Tibial artery (tissue), 4 donors: ENCODE measurements at places on chromosomes 12 and 14.

- DNase-seq: no peak
Measured at GRCh38 chr12:121766290-121767039, 27.0 kb downstream of the RHOF start.

- no peak for DNase-seq
Measured at GRCh38 chr14:88856786-88857366, 32.4 kb downstream of the TTC8 start.

DNA sequence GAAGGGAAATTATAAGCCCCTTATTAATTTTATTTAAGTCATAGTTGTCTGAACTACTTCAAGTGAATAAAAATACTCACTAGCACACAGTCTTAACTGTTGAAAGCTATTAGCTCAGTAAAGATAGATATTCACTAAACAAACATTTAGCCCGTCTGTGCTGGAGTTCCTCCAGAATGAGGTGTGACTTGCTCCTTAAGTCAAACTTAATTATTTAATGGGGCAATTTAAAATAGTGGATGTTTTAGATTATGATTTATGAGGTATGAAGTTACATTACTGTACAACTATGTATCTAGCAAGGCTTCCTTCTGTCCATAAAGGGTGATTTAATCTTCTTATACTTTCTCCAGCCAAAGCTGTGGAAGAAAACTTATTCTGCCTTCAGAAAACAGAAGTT is 414.0 kb upstream of the FLRT2 start:
- no peak for DNase-seq

- DNase-seq: no peak
Measured at GRCh38 chr14:67461341-67461985, 27.1 kb downstream of the TMEM229B start.

- DNase-seq: peak; percentile 82
Measured at GRCh38 chr14:77031759-77032490, 3.4 kb upstream of the IRF2BPL start.

DNA sequence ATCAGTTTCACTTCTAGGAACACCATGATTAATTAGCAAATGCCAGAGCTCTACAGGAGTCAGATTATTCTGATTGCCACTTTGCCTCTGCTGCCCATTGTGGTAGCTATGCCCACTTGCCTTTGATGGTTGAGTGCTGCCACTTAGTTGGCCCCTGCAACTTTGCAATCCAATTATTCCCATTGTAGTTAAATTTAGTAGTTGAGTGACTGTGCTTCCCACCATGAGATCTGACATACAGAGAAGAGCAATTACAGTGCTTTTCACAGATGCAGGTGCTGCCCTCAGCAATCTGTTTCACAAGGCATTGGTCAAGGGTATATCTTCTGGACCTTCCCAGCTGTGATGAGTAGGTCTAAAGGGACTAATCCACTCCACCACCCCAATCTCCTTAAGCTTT is 468.4 kb upstream of the RGS6 start:
- no peak for DNase-seq

GRCh38 chr14:22547313-22547947 is 41.6 kb downstream of the DAD1 start:
- DNase-seq: peak; percentile 82

DNA sequence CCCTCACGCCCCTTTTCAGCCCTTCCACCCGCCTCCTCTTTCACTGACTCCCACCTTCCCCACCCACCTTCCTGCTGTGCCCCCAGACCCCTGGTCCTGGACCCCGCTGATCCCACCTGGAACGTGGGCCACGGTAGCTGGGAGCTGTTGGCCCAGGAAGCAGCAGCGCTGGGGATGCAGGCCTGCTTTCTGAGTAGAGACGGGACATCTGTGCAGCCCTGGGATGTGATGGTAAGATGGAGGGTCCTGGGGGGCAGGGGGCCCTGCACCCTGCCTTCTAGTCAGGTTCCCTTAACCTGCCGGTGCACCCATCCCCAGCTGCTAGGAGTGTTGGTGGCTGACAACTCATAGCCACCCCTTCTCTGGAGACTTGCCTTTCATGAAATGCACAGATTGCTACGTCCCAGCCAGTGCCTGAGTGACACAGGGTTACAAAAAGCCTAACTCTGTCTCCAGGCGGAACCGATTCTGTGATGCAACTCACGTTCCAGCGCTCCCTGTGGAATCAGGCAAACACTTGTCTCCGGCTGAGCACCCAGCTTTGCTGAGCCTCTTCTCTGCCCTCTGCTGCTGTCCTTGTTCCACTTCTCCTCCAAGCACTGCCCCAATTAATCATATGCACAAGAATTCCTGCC is 15.0 kb upstream of the OAS2 start:
- no peak for DNase-seq

GRCh38 chr12:47078733-47079467 is 521 bp upstream of the PCED1B start:
- DNase-seq: no peak

DNA sequence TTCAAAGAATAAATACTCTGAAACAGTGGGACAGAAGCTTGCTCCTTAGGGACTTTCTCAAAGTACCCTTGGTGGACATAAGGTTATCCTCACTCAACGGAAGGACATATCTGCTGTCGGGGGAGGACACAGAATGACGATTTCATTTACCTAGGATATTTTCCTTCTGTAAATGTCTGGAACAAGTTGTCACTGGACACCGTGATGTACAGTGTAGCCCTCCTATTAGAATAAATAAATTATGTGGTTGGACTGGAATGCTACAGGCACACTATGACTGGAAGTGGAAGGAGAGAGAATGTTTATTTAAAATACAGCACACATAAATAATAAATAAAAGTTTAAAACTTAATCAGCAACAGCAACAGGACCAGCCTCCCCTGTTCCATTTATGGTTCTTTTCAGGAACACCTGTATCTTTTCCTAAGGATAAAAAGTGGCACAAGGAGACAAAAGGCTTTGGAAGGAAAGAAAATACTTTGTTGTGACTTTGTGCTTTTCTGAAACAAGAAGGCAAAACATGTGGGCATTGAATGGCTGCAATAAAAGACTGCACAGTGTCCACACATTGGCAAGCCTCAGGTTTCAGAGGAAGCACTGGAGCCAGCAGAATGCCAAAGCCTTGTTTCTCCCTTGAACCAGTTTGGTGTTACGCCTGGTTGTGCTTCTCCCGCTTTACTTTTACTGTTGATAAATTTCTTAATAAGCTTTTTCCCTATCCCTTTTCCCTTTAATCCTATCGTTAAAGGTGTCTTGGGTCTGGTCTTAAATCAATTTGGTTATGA is 36.8 kb downstream of the FGD4 start:
- no peak for DNase-seq

- DNase-seq: no peak
Measured at GRCh38 chr12:78240827-78241226, 410.1 kb downstream of the NAV3 start.

- DNase-seq: no peak
Measured at GRCh38 chr14:63544591-63545299, 1.6 kb upstream of the PPP2R5E start.

DNA sequence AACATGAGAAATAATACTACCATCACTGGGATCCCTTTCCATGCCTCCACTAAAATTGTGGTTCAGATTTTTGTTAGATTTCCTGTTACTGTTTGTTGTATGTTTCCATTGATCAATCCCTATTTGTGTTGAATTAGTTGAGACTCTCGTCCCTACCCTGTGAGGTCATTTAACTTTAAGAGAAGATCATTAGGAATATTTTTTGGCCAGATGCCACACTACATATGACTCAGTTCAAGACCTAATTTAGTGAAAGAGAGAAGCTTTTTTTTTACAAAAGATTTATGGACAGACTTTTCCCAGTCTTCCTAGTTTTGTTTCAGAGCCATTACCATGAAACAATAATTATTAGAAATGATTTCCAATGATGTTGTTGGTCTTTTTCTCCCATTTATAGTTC is 35.5 kb downstream of the CPSF6 start:
- DNase-seq: no peak

DNA sequence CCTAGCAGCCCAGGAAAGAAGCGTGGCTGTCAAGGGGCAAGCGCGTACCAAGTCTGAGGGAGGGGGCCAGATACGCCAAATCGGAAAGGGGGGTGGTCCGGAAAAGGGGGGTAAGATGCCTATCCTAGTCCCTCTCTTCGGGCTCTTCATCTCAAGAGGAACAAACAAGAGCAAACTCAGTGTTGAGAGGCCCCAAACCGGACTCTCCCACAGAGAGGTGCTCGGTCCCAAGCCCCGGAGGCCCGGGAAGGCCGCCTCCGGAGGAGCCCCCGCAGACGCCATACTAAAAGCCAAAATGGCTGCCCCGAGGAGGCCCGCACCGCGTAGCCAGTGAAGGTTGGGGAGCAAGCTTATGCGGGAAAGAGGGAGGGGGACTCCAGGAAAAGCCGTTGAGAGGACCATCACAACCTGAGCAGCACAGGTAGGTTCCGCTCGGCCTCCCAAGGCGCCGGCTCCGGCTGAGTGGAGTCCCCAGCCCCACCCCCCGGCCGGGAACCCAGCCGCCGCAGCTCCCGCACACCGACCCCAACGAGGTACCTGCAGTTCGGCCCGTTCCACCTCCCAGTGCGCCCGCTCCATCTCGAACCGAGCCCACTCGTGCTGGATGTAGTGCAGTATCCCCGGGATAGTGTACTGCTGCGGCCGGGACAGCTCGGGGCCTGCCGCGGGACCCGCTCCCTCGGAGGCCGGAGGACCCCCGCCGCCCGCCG is at the start of gene AP4S1:
AP4S1 (plus strand) TSS at position 283 of the 710 bp plus-strand sequence. CDS start 40,548 bp downstream, outside the sequence.
- peak; percentile 72 for DNase-seq

DNA sequence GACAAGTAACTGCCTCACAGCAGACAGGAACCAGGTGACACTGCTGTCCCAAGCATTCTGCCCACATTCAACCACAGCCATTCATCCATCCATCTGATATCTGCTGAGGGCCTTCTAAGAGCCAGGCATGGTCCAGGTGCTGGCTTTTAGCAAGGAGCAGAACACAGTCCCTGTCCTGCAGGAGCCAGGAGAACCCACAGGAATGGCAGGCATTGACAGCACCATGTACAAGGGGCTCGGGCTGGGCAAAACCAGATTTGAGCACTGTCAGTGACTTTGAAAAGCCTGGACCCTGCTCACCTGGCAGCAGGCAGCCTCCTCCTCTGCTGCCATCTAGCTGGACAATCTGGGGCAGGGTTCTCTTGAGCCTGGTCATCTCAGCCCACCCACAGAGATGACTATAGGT is 137.0 kb downstream of the ZFP36L1 start:
- DNase-seq: peak; percentile 23

DNA sequence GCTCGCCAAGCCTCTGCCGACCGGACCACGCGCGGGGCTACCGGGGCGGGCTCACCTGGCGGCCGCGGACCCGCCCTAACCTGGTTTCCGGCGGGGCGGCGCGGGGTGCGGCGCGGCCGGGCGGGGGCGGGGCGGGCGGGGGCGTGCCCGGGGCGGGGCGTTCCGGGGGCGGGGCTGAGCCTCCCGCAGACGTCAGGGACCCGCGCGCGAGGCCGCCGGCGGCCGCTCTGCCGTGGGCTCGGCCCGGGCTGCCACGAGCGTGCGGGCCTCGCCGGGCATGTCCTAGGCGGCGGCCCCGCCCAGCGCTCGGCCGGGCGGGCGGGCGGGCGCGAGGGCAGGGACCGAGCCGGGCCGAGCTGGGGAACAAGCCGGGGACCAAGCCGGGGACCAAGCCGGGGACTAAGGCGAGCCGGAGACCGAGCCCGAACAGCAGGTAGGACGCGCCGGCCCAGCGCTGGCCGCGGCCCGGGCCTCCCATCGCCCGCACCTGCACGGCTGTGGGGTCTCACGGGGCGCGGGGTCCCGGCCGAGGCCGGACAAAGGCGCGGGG is at the start of gene CEP170B:
CEP170B (plus strand) TSS at position 188 of the 550 bp plus-strand sequence. CDS start 3,183 bp downstream, outside the sequence.
- DNase-seq: peak; percentile 68

GRCh38 chr12:131856366-131857097 is 28.3 kb downstream of the MMP17 start:
- DNase-seq: no peak

- DNase-seq: no peak
Measured at GRCh38 chr12:26678697-26679660, 154.0 kb downstream of the ITPR2 start.

DNA sequence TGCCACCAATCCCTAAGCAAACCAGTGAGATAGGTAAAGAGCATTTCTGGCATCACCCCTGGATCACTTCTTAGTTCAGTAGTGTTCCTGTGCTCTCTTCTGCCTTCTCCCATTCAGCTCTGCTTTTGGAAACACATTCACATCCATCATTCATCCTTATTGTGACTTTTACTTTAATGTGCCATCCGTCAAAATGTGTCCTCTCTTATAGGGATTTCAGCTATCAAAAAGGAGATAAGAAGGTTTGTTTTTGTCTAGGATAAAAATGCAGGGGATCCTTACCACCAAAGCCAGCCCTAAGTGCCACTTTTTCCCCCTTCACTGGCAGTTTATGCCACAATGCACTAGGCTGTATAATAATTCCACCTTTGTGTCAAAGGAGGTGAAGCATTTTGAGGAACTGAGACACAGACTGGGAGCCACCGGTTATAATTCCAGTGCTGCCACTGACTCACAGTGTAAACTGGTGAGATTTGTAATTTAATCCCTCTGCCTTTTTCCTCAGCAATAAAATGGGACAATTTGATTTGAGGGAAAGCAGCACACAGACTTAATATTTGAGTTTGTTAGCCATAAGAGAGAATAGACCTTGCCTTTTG is 158.6 kb downstream of the PAX9 start:
- DNase-seq: no peak

- DNase-seq: no peak
Measured at GRCh38 chr14:85974602-85975001, 444.7 kb downstream of the FLRT2 start.

DNA sequence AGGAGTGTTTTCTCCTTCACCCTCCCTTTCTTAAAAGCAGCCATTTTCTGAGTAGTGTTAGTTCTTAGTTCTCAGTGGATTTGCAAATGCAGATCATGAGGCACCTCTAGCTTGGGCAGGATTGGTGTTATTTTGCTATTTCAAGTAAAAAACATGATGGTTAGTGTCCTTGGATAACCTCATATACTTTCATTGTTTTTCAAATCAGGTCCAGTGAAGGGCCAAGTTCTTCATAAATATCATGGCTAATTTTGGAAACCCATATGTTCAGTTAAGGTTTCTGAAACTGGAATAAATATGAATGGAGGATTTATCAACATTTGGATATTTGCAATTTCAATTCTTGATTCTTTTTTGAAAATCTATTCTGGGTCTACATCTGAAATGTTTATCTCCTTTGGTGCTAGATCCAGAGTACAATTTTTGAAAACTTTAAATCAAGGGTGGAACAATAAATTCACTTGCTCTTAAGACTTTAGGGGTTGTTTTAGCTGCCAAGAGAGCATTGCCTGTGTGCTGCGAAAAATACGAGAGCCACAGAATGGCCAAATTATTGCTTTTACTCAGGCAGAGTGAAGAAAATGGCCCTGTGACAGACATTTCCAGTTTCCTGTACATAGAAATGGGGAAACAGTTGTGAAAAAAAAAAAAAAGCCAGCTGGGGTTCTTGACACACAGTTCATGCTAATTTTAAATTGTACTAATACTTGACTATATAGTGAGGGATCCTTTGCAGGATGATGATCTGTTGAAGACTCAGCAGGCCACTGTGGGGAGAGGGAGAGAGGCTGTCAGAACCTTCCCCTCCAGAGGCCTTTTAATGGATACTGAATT is 104.6 kb downstream of the BICD1 start:
- no peak for DNase-seq

- no peak for DNase-seq
Measured at GRCh38 chr12:1277905-1278304, 286.9 kb downstream of the ERC1 start.

- DNase-seq: no peak
Measured at GRCh38 chr12:51183816-51184215, 10.9 kb upstream of the TFCP2 start.

GRCh38 chr12:106147956-106148355 is 9.2 kb upstream of the NUAK1 start:
- DNase-seq: peak; percentile 62
